ENCODE measurements at places on chromosomes 7 and 10.

GRCh38 chr7:79736418-79736817 lies 283.0 kb upstream of the MAGI2 start:
- no peak for DNase-seq

DNA sequence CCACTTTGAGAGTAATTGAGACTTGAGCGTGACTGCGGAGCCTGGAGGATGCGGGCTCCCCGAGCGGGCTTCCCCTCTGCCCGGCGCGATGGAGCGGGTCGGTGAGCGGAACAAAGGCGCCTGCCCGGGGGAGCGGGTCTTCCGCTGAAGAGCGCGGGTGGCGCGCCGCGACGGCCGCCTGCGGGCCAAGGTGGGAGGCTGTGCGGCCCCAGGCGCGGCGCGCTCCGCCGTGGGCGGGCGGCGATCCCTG lies at the start of gene GALNT17:
GALNT17 (plus strand) TSS at position 18 of the 250 bp plus-strand sequence.
- no peak for DNase-seq

GRCh38 chr7:25181532-25181931 lies 46.8 kb downstream of the NPVF start:
- DNase-seq = no peak

- no peak for DNase-seq
Measured at GRCh38 chr10:851901-852300, 79.6 kb downstream of the LARP4B start.

DNA sequence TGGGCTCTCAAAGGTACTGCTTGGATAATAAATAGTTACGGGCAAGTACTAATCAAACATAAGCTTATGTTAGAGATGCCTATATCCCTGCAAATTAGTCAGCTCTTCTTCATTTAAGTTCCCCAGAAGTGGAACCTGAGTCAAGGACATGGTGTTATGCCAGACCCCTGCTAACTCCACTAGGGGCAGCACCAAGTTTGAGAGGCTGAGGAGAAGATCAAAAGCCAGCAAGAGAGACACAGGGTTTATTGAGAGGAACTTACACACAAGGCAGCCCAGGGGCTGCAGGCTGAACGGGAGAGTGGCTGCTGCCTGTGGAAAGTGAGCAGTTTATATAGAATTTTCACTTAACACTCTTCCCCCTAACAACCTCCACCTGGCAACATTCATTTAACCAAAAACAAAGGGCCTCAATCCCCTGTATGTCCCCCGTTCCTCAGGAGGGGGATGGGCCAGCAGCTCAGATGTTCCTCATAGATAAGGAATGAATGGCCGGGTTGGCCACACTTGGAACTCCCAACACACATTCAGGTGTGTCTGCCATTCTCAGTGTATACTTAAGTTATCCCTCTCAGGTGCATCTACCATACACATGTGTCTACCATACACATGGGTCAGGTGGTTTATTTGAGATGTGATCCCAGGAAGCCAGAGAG lies 62.6 kb upstream of the GHITM start:
- no peak for DNase-seq

GRCh38 chr7:141593134-141593533 lies 41.9 kb downstream of the AGK start:
- DNase-seq = no peak

DNA sequence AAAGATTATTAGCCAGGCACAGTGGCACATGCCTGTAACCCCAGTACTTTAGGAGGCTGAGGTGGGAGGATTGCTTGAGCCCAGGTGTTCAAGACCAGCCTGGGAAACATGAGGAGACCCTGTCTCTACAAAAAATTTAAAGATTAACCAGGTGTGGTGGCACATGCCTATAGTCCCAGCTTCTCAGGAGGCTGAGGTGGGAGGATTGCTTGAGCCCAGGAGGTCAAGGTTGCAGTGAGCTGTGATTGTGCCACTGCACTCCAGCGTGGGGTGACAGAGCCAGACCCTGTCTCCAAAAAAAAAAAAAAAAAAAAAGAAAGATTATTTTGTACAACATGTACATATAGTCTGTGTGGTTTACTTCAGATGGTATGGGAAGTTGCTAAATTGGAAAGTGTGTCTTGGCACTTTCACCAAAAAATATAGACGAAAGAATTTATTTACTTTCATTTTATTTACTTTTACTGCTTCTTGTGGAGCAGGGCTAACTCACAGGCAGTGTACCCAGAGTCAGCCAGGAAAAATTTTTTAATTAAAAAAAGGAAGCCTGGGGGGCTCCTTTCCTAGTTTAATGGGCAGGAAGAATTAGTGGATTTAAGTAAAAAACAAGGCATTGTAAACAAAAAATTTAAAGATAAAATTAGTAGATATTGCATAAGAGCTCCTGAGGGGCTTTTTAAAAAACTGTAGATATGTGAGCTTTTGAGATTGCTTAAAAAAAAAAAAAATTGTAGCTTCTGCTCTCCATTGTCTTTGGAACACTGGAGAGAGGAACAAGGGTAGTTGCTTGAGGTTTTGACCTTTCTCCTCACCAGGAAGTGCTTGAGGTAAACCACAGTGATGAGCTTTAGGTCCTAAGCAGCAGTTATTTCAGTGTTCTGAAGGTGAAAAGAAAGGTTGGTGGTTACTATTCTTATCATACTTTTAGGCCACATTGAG lies 44.6 kb upstream of the VDAC2 start:
- no peak for DNase-seq

GRCh38 chr7:99863847-99864440 lies 12.9 kb downstream of the OR2AE1 start:
- no peak for DNase-seq

DNA sequence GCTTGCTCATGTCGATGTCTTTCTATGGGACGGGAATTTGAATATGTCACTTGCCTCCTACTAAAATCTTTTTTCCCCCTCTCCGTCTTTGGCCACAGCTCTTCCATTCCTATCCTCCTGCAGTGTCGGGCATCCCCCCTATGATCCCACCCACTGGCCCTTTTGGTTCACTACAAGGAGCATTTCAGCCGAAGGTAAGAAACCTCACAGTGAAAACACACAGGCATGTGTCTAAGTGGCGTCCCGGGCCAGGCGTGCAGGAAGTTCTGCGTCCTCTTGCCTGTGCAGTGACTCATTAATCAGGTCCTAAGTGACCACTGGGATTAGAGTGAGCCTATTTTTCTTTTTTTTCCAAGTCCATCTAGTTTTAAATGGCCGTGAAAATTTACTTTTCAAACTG lies 360.5 kb upstream of the GALNT17 start:
- no peak for DNase-seq

DNA sequence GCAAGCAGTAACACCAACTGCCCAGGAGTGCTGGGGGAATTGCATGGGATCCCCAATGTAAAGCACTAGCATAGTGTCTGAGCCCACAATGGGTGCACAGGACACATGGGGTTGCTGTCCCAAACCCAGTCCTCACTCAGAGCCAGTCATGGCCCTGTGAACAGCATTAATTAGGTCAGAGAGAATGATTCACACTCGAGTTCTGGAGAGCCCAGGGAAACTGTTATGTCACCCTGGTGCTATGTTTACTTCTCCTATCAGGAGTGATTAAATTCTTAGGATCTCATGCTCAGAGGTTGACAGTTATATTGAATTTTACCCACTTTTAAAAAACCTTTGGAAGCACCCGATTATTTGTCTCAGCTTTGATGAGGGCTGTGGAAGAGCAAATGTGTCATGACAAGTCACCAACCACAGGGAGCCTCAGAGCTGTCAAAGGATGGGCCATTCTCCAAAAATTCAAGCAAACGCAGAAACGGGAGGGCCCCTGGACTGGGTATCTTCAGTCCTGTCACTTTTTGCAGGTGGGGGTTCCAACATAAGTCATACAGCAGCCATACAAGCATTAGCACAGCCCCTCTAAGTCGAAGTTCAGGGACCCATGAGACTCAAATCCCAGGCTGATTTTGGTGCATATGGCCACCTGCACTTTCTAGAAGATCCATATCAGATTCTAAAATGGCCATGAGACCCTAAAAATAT lies 1.3 kb upstream of the RASSF4 start:
- no peak for DNase-seq

GRCh38 chr7:134890246-134891240 lies 95.8 kb upstream of the AGBL3 start:
- no peak for DNase-seq

- no peak for DNase-seq
Measured at GRCh38 chr10:114507449-114507848, 103.1 kb upstream of the AFAP1L2 start.

- no peak for DNase-seq
Measured at GRCh38 chr10:120806081-120806480, 45.1 kb upstream of the WDR11 start.

- DNase-seq = no peak
Measured at GRCh38 chr7:12861070-12861469, 173.6 kb downstream of the ARL4A start.

- no peak for DNase-seq
Measured at GRCh38 chr10:6494936-6495592, 85.0 kb downstream of the PRKCQ start.

DNA sequence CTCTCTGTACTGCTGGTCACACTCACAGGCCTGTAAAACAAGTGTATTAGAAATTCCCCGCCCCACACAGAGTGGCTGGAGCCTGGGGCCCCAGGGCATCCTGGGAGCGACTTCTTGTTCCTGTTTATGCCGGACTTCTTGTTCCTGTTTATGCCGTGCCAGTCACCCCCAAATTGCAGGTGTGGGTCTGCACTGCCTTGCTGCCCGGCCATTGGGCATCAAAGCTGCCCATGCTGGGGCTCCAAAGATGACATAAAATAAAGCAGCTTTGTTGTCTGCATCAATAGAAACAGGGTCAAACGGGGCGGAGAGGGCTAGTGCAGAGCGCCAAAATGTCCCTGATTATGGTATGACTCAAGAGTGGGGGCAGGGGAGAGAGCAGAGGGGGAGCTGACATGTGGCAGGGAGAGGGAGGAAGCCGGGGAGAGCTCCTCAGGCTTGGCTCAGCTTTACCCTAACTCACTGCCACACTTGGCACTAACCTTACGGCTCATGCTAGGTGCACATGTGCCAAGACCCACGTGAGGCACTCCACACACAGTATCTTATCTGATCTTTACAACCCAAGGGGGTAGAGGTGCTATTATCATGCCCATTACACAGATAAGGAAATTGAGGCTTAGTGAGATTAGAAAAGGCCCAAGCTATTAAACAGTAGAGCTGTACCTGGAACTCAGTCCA lies 98.4 kb downstream of the PIP4K2A start:
- no peak for DNase-seq

DNA sequence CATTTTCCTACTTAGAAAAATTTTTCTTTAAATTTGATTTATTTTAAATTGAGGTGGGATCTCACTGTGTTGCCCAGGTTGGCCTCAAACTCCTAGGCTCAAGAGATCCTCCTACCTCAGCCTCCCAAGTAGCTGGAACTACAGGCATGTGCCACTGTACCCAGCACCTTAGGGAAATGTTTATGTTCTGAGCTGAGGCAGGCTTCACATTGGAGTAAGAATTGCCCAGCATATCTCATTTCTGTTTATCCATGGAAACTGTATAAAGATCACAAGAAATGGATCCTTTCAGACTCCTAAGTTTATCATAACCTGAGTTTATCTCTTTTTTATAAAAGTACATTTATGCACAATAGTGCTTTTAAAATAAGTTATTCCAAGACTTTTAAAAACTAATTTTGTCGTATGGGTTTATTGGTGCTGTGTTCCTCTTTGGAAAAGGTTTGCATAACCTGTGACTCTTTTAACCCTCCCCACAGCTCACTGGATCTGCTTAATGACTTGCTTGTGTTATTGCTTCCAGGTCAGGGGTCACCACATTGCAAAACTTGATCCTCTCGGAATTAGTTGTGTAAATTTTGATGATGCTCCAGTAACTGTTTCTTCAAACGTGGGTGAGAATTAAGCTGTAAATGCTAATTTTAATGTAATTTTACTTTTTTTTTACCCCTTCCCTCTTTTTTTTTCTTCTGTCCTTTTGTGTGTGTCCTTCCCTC lies 40.7 kb downstream of the OGDH start:
- no peak for DNase-seq

DNA sequence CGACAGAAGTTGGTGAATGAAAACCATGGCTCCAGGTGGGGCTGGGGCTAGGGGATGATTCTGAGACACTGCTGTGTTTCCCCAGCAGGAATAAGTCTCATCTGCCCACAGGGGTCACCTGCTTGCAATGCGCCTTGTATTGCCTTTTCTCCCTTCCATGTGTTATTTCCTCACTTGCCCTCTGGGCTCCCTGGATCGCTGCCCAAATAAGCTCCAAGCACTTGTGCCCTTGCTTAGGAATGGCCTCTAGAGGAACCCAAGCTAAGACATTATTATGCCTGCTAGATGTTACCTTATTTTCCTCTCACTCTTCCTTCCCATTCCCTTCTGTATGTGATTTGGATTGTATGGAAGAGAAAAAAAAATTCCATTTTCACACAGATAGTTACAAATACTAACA lies 24.8 kb upstream of the PLPP4 start:
- no peak for DNase-seq

- no peak for DNase-seq
Measured at GRCh38 chr7:134780166-134780828, 863 bp downstream of the CALD1 start.

GRCh38 chr10:51079331-51079730 lies 5.0 kb downstream of the PRKG1 start:
- DNase-seq = no peak

GRCh38 chr10:13643016-13643415 lies 56.3 kb downstream of the PRPF18 start:
- DNase-seq = no peak

DNA sequence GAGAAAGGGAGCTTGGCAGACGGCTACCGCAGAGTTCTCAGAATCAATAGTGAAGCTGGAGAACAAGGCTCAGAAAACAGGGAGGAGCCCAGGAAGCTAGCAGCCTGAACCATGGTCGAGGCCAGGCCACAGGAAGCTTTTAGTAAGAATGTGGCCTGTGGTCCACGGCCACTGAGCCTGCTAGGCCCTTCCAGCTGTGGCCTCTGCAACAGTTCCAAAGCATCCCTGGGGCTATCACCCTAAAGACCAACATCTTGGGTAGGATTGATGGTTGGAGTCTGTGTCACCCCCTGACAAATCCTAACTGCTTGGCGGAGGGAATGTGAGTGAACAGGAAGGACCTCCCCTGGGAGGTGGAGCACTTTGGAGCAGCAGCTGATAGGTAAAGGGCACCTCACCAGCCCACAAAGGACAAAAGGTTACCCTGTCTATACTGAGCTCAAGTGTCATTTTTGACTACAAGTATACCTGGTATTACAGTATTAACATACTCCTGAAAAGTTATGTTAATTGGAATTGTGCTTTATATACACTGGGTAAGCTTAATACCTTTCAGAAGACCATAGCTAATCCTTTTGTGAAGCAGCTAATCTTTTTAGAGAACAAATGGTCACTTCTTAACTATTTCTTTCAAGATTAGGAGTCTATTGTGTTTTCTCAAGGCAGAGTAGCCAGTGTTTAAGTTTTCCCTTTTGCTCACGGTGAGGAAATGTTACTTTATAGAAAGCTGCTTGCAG lies 18.7 kb downstream of the PTPRE start:
- no peak for DNase-seq

GRCh38 chr7:141281311-141281710 lies 207.4 kb downstream of the TMEM178B start:
- DNase-seq = no peak

Data from right renal cortex interstitium (tissue), 3 donors.